ENCODE measurements at places on chromosomes 12 and 14.

- no peak for DNase-seq
Measured at GRCh38 chr12:27549801-27550652, 26.0 kb downstream of the PPFIBP1 start.

- DNase-seq, result no peak
Measured at GRCh38 chr14:75411214-75411540, 16.6 kb upstream of the JDP2 start.

DNA sequence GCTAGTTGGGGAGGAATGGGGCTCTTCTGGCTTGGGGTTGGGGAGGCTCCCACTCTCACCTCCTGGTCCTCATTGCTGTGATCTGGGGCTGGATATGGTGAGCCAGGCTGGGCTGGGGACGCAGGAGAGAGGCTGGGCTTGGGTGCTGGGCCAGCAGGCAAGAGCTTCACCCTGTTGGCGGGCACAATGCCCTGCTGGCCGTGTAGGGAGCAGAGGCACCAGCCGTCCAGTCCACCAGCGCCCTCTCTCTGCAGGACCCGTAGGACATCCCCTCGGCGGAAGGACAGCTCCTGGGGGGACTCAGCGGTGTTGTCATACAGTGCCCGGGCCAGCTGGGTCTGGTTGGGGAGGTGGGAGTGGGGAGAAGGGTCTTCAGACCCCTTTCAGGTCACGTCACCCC, 4.5 kb downstream of the EFS start:
- DNase-seq, result no peak

- no peak for DNase-seq
Measured at GRCh38 chr12:106254724-106255123, 6.9 kb upstream of the CKAP4 start.

- no peak for DNase-seq
Measured at GRCh38 chr12:70330158-70330557, 35.9 kb upstream of the KCNMB4 start.

DNA sequence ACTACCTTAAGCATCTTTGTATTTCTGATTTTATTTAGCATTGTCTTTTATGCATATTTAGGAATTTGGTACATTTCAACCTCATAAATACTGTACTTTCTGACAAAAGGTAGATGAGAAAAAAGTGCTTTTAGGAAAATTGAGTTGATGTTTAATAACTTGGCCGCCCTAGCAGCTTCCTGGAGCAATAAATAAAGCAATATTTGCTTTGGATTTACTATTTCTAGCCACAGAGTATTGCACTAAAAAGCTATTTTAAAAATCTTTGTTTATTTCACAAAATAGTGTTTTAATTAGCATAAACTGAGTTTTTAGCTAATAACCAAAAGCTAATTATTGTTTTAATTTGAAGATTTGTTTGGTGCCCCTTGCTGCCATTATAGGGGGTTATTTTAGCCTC, 9.5 kb downstream of the PAPOLA start:
- DNase-seq, result no peak

- no peak for DNase-seq
Measured at GRCh38 chr12:132582058-132582420, 28.3 kb downstream of the LRCOL1 start.

- DNase-seq, result no peak
Measured at GRCh38 chr12:129848876-129849275, 54.9 kb downstream of the TMEM132D start.

DNA sequence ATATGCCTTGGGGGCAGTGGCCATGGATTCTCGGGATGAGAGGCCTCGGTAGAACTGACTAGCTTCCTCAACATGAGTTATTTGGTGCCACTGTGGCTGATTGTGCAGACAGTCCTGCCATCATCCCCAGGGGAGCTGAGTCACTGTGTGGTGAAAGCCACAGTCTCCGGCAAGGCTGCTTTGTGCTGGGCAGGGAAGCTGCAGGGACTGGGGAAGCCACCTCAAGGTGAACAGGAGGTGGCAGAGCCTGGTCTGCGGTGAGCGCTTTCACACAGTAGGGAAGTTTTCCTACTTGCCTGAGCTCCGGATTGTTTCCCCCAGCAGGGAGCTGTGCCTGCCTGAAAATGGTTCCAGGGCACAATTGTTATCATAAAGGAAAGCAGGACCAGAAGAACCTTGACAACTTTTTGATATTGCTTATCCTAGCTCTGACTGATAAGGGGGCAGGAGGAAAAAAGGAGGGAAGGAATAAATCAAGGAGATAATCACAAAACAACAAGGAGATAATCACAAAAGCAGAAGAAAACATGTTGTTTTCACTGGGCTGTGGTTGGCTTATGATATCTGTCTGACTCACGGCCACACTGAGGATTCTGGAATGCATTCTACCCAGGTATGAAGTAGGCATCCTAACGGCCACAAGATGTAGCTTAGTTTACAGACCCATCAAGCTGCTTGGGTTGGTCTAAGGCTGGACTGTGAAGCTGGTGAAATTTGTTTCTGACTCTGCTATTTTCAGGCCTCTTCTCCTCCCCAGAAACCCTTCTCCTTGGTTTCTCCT, 32.2 kb upstream of the GNG2 start:
- peak; percentile 77 for DNase-seq

GRCh38 chr12:49797449-49797776, 30.8 kb downstream of the NCKAP5L start:
- DNase-seq, result no peak

- no peak for DNase-seq
Measured at GRCh38 chr12:8123124-8123912, at the start of gene CLEC4A. Gene CLEC4A, plus strand, starts transcription at chr12:8123617. Its CDS starts 262 bp downstream, at chr12:8123879.

GRCh38 chr12:10824957-10825356, 1.2 kb downstream of the TAS2R10 start:
- no peak for DNase-seq

DNA sequence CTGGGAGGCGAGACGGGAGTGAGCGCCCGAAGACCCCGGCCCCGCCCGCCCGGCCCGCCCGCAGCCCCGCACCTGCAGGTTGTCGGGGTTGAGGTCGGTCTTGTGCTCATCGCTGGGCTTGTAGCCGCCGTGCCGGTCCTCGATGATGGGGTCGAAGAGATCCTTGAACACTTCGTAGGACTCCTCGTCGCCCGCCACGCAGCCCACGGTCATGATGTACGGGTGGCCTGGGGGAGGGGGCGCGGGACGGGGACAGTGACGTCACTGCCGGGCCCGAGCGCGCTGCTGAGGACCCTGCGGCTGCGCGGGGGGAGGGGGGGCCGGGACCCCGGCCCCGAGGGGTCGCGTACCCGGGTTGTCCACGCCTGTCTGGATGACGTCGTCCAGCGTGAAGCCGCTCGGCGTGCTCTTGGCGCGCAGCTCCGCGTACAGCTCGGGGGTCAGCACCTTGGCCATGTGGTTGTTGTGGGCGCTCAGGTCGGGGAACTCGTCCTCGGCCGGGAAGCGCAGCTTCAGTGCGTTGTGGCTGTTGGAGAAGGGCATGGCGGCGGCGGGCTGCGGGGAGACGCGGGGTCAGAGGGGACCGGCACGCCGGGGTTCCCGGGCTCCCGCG, 573 bp downstream of the CKB start:
- DNase-seq, result no peak

GRCh38 chr12:20398686-20399085, 30.3 kb downstream of the PDE3A start:
- DNase-seq, result no peak

DNA sequence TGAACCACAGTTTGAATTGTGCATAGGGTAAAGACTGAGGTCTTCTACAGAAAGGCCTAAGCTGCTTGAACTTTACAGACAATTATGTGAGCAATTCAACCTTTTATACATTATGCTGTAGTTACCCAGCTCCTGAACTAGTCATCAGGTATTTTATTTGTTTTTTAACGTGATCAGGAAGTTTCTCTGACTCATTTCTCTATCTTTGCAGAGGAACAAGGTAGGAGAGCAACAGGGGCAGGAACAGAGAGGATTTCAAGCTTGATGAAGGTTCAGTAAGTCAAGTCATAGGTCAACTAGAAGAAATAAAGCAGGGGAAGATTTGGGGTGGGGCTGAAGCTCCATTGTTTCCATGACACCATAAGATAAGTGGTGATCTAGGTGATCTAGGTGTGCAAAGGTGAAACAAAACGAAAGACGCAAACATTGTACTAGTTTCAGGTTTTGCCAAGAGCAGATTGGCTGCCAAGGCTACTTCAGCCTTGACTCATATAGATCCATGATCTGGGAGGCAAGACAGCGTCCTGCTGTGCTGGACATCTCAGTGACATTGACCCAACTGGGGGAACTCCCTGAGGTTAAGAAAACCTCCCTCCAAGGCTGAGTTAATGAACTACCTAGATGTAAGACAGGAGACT, 198.1 kb downstream of the DAD1 start:
- DNase-seq, result peak; percentile 62

DNA sequence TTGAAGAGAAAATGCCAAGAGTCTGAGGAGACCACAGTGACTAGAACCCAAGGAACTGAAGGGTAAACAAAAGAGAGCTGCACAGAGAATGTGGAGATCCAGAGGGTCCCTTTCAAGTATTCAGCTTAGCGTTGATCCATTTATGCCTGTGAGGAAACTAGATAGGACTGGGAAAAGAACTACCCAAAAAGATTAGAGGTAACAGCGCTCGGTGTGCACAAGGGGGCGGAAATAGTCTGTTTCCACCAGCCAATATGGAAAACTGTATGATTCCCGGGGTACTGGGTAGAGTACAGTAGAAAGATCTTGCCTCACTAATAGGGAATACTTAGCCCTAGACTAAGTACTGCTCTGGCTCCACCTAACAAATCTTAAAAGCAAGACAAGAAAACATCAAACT, 135.5 kb downstream of the DPF3 start:
- no peak for DNase-seq

GRCh38 chr12:100539202-100539601, 34.3 kb upstream of the GAS2L3 start:
- DNase-seq, result peak; percentile 34

DNA sequence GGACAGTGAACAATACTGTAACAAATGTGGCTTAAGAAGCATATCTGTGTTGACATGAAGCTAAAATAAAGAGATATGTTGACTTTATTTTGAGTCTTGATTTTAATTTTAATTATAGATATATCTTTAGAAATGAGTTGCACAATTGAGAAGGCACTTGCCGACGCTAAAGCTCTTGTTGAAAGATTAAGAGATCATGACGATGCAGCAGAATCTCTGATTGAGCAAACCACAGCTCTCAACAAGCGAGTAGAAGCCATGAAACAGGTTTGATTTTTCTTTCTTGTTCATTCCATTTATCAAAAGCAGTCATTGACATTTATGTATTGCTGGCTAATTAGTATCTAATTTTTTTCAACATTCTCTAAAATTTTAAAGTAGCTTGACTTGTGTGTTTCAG, 15.8 kb downstream of the FGFR1OP2 start:
- DNase-seq, result no peak

DNA sequence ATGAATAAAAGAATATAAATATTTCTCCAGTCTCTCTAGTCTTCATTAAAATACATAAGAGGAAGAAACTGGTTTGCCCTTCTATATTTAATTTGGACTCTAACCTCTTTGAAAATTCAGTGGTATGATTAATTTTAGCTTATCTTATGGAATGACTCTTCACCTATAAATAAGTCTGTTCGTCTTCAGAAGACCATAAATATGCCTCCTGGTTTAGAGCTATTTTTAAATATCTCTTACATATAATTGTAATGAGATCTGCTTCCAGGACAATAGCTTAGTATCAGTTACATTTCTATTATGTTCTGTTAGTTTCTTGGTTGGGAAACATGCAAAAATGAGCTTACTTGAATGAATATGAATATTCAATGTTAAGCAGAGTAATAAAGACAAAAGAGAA, 257.5 kb upstream of the HMGA2 start:
- DNase-seq, result no peak

DNA sequence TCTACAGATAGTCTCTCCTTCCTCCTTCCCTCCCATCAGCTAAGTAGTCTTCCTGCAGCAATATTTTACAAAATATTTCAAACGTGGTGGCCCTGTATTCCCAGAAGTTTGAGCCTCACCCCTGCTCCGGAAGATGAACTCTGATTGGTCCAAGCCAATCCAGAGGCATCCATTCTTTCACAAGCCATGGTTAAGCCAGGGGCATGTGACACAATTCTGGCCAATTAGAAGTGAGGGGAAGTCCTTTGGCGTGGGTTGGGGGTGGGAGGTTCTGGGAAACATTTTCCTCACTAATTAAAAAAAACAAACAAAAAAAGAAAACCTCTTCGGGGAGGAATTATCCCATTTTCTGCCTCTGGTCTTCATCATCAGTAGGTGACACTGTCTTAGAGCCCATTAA, 69.4 kb upstream of the GSC start:
- no peak for DNase-seq

GRCh38 chr12:4356041-4356327, 23.5 kb downstream of the FGF23 start:
- DNase-seq, result peak; percentile 72

DNA sequence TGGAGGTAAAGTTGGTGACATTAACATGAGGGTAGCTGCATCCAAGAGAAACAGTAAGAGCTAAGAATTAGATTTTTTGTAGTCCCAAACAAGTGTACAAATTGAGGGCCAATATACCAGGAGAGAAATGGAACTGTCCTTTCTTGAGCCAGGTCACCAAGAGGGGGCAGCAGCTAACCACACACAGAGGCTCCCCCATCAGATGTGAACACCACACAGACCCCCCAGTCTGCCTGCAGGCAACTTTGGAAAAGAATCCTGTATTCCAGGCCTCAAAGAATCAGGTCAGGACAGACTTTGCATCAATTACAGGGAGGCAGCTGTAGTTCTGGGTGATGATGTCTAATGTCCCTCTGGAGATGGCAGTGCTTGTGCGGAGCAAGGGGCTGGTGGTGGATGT, 77.9 kb downstream of the SPTB start:
- peak; percentile 11 for DNase-seq

- DNase-seq, result peak; percentile 18
Measured at GRCh38 chr12:107448198-107448597, 237.4 kb upstream of the PWP1 start.

GRCh38 chr12:95215949-95216348, 1.3 kb downstream of the FGD6 start:
- DNase-seq, result peak; percentile 42

GRCh38 chr12:4369548-4369947, 10.0 kb downstream of the FGF23 start:
- no peak for DNase-seq

GRCh38 chr14:50023671-50024490, 92.5 kb downstream of the VCPKMT start:
- DNase-seq, result no peak

DNA sequence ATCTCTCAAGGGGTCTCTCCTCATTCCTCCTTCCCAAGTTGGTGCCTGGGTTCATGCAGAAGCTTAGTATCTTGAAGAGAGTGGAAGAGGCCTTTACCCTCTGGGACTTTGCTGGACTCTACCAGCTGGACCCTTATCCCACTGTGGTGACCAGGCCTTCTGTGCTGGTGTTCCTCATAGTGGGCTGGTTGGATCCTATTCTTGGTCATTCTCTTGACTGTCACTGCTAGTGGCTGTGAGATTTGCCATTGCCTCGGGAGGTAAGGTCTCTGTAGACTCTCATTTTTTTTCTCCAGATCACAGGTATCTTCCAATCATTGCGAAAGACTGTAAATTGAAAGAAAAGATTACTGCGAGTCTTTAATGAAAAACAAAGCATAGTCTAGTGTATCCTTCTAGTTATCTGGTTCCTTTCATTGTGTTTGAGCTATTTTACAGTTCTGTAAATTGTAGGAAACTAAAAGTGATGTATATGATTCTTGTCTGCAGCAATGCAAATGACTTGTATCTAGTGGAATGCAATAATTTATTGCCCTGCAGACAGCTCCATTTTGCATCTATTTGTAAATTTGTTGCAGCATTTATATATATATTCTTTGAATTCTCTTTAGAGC, 217.9 kb downstream of the AEBP2 start:
- no peak for DNase-seq

- peak; percentile 58 for DNase-seq
Measured at GRCh38 chr12:118061011-118061872, at the start of gene WSB2. Gene WSB2, minus strand, starts transcription at chr12:118061179. Its CDS starts 131 bp downstream, at chr12:118061048.

Measured in GM12865 (cell line).